IPS DF 19.7 (cell line): ENCODE measurements at places on chromosomes 3 and 15.
A peak's percentile ranks its signal among the peaks of the same experiment; 100 is the strongest.

DNA sequence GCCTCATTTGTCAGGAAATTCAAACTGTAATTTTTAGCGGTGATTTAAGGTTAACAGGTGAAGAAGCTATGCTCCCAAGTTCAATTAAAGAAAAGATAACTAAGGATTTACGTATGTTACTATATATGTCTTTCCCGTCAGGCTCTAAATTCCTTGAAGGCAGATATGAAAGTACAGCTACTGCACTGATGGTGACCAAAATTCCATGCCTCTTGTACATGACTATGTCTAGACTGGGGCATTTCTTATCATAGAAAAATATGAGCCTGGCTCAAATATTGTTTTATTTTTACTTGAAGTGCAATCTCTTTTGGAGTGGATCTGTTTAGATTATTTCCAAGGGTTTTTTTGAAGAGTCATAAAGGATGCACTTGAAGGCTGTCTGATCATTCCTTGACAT, 647.1 kb upstream of the KCNMB2 start:
- DNase-seq, result no peak

- no peak for DNase-seq
These were observed 233.4 kb upstream of the LRTM1 start for GRCh38 chr3:55161231-55161630.

DNA sequence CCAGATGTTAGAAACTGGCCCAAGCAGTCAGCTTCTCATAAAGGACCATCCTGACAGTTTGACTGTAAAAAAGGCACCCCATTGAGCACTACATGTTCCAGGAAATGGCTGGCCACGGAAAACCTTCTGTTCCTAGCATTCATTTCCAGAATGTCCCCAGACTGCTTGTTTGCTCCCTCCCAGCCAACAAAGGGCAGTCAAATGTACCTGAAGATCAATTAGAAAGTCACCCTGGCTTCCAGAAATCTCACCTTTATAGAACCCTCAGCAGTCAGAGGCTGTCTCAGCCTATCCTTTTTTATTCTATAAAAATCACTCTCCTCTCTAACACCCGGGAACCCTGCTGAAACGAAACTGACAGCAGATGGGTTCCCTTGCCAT, 784 bp upstream of the SAMMSON start:
- DNase-seq, result no peak

DNA sequence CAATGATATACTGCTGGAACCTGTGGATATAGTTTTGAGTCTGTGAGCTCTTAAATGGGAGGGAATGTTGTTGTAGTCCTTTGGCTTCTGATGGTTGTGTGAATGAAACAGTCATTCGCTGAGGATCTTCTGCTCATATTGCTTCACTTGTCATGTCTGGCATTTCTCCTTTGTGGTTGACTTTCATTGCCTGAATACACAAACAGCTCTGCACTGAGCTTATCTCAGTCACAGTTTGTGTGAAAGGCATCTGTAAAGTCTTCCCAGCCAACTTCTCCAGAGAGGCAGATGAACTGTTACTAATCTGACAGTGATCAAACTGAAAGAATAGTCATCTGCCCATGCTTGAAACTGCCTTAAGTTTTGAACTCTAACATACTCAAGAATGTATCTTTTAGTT, 59.8 kb downstream of the TMED3 start:
- no peak for DNase-seq

DNA sequence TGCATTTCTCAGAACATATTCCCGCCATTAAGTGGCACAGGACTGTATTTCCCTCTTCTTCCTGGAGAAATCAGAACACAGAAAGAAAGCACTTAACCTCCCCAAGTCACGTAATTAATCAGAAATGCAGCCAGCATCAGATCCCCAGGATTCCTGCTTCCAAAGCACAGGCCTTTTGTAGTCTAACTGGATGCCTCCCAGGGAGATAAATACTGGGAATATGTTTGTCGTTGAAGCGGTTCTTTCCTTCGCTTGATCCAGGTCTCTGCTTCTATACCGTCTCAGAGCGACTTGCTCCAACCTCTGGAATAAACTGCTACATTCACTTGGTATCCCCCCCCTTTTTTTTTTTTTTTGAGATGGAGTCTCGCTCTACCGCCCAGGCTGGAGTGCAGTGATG, 198.6 kb downstream of the KBTBD8 start:
- no peak for DNase-seq

DNA sequence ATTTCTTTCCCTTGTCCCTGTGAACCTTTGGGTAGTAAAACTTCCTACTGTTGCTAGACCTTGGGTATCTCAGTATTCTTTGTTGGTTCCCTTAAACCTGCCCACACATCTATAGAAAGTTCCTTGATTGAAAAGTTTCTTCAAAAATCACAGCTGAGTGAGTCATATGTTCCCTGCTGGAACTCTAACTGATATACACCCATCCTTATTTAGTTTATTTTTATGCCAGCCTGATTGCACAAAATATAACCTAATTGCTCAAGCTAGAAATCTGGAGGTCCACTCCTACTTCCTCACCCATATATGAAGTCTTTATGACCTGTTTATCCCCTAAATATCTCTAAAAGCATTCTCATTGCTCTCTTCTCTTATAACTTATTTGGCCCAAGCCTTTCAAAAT, 13.7 kb upstream of the GJD2 start:
- DNase-seq, result no peak

DNA sequence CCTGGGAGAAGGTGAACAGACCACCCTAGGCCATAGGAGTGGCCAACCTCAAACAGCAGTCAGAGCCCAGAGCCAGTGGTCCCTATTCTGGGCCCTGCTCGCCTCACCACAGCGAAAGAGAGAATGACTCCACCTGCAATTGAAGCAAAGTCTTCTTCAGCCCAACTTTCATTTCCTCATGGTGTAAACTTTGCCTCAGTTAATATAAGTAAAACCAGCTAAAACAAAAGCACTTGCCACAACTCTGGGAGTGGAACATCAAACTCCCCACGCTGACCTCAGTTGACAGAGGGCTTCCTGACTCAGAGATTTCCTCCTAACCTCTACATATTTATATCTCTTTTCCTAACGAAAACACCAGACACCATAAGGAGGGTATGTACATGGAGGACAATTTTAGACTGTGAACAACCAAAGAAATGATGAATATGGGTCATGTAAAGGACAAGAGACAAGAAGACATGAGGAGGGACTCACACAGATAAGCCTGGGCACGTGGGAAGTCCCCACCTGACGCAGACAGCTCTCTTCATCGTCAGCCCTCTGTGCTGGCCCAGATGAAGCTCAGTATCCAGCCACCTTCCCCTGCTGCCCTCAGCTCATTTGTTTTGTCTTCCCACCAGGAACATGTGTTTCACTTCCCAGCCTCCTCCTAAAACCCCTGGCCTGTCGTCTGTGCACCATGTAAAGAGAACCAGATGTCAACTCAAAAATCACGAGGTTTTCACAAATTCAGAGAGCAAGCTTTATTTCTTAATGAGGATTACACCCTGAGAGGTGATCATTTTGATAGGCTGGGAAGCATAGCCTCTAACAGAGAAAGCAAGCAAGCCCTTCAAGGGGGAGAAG, 140.9 kb downstream of the KCNMB2 start:
- no peak for DNase-seq

- peak; percentile 63 for DNase-seq
These were observed 40.9 kb upstream of the IDH2 start for GRCh38 chr15:90143166-90143655.

GRCh38 chr15:67305506-67305905, 50.9 kb downstream of the IQCH start:
- no peak for DNase-seq

DNA sequence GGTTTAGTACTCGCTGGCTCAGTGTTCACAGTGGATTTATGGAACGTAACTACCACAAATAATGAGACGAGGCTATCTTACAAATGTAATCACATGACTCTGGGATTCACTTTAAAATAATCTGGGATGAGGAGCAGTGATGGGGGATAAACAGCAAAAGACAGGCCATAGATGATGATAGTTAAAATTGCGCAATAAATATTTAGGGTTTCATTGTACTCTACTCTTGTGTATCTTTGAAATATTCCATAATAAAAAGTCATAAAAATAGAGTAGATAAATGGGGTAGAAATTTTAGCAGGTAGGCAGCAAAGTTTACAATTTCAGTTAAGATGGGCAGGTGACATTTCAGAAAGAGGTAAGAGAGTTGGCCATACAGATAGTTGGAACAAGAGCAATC, 196.6 kb downstream of the KCNMB2 start:
- no peak for DNase-seq

DNA sequence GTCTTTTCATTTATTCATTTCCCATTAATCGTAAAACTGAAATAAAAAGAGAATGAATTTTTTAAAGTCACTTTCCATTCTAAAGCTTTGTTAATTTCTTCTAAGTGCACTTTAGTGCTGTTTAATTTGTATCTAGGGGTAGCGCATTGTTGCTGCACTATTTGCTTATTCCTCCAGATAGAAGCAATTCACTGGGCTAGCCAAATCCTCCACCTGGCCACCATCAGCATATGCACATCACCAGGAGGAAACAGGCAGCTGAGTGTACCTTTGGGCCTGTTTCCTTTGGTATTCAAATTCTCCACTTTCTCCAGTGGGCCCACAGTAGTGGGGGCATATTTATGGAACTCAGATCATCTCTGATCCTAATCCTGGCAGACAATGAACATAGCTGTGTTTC, 29.8 kb upstream of the CPB1 start:
- no peak for DNase-seq

DNA sequence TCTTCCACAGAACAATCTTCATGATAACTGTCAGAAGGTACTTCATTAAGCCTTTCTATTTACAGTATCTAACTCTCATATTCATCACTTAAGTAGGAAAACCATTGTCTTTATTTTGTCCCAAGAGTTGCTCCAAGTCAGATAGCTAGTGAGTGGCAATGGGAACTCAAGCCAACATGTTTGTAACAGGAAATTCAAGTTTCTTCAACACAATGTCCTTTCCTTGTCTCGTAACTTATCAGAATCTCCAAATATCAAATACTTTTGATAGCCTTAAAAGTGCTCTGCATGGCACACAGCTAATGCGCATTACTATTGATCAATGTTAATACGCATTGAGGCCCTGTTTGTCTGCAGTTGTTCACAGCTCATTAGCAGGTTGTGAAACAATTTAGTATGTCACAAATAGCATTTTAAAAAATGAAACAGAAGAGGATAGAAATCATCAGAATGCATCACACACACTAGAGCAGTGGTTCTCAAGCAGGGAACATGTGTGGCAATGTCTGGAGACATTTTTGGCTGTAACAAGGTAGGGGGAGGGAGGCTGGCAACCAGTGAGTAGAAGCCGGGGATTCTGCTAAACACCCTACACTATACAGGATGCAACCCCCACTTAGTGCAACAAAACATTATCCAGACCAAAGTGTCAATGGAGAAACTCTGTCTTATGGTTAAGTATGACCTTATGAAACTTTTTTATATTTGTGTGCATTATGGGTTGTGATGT, 27.5 kb downstream of the BTLA start:
- DNase-seq, result no peak

DNA sequence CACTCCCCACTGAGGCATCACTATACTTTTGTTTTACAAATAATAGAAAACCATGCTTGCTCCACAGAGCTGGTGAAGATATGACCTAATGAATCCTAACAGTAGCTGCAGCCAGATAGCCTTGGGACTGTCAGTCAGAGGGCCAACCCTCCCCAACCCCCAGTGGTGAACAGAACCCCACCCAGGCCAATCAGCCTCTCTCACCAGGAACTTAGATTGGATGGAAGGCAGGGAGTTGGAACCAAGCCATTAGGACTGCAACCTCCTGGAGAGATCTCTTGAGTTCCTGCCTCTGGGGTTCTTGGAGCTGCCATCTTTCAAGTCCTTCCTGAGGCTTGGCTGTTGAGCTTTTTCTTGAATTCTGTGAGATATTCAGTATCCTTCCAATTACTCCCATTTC, 3.0 kb upstream of the MRPS22 start:
- DNase-seq, result no peak

GRCh38 chr3:105538483-105538882, 171.8 kb downstream of the ALCAM start:
- DNase-seq, result no peak

DNA sequence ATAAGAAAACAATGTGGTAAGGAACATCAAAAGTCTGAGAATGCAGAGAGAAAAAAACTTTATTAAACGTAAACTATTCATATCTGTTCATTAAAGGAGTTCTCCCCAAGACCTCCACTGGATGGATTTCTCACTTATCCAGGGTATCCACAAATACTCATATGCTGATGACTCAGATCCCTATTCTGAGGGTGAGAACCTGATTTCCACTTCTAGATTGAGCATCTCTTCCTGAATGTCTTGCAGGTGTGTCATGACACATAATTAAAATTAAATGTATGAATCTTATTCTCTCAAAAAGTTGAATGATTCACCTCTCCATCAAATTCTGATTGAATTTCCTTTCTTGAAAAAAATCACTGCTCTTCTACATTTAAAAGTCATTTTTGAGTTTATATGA, 199.9 kb downstream of the MFSD1 start:
- no peak for DNase-seq

DNA sequence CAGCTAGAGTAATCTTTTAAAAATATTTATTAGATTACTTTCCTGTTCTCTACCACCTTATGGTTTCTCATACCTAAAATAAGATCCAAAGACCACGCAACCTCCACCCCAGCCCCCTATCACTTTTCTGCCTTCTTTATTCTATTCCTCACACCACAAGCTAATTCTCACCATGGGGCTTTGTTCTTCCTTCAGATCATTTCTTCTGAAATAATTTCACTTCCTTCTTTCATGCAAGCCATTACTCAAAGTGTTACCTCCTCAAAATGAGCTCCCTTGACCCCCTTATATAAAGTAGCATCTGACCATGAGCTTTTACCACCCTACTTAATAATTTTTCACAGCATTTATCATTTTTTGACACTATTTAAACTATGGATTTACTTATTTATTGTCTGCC, 233.2 kb upstream of the TMCO5A start:
- DNase-seq, result no peak

- DNase-seq, result no peak
These were observed 170.3 kb upstream of the MCTP2 start for GRCh38 chr15:94061041-94061440.

- DNase-seq, result no peak
These were observed 8.3 kb upstream of the TMEM207 start for GRCh38 chr3:190458040-190458439.

DNA sequence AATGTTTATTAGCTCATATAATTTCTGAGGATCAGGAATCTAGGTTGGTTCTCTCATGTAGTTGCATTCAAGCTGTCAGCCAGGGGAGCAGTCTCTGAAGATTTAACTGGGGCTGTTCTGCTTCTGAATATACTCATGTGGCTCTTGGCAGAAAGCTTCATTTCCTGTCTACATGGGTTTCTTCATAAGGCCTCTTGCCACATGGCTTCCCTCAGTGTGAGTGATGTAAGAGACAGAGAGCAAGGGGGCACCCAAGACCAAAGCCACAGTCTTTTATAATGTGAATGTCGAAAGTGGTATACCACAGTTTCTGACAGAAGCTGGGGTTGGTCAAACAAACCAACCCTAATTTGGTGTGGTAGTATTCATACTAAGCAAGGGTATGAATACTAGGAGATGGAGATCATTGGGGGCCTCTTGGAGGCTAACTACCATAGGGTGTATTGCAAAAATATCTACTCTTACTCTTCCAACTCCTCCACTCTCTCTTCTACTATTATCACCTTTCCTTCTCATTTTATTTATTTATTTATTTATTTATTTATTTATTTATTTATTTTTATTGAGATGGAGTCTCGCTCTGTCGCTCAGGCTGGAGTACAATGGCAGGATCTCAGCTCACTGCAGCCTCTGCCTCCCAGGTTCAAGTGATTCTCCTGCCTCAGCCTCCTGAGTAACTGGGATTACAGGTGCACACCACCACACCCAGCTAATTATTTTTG, 123.8 kb downstream of the B3GALNT1 start:
- DNase-seq, result no peak
